ENCODE measurements at places on chromosomes 6 and 20. TPM values are rescaled to one million over a fixed set of nuclear protein-coding genes. Genes with fewer than 3 reads are reported as not detected.

- DNase-seq = no peak
Measured at GRCh38 chr20:38863024-38863851, 57.7 kb downstream of the PPP1R16B start.

DNA sequence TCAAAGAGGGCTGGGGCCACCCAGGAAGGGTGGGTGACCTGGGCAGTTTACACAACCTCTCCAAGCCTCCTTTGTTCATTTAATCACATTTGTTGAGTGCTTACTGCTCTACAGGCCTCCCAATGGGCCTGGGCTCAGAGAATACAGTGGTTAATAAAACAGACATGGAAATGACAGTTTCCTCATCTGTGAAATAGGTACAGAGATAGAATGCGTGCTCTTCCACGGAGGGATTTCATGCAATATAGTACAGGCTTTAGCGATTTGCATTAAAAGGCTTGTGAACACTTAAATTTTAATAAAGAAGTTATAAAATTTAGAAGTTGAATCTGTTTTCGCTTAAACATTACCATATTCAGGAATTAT lies 802 bp upstream of the FERMT1 start:
- no peak for DNase-seq

GRCh38 chr6:137989664-137990063 lies 117.6 kb downstream of the PERP start:
- DNase-seq = no peak

DNA sequence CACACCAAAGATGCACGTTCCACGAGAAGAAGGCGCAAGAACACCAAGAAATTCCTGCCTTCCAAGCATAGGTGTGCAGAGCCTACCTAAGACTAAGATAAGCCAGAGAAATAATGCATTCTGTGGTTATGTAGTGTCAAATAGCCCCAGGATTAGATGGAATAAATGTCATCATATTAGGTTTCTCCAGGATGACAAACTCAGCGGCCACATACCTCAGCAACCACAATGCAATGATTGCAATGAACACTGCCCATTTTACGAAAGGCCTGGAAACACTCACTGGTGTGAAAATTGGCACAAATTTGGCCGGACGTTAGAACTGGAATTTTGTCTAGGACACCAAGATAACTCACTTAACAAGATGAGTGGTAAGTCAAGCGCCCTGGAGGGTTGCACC lies 129.7 kb downstream of the SLC22A3 start:
- no peak for DNase-seq

GRCh38 chr20:32355417-32355841 lies 2.7 kb upstream of the ASXL1 start:
- DNase-seq = no peak

- DNase-seq = no peak
Measured at GRCh38 chr6:125746019-125746414, 3.4 kb upstream of the HEY2 start.

Gene EEF1A2
- total RNA-seq = 281 TPM

- DNase-seq = no peak
Measured at GRCh38 chr20:24995741-24996448, 3.3 kb upstream of the APMAP start.

Gene BPIFB2
- total RNA-seq = not detected

DNA sequence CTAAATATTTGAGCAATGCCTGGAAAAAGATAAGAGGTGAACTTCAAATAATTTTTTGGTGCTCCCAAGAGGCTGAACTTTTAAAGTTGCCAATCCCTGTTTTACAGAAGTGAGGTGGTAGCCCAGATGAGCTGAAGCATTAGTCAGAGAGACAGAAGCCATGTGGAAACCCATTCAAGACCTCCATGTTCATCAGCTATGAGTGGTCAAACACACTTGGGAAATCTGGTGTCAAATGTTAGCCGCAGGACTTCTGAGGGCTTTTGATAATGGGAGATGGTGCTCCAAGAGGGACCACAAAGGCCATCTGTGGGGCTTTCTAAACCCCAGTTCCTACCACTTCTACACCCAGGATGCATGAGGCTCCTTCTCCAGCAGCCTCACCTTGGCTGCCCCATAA lies 77.5 kb upstream of the MRPS10 start:
- DNase-seq = no peak

Gene CDH26
- total RNA-seq = 0.44 TPM

- DNase-seq = no peak
Measured at GRCh38 chr6:117446861-117447260, 21.1 kb upstream of the ROS1 start.

DNA sequence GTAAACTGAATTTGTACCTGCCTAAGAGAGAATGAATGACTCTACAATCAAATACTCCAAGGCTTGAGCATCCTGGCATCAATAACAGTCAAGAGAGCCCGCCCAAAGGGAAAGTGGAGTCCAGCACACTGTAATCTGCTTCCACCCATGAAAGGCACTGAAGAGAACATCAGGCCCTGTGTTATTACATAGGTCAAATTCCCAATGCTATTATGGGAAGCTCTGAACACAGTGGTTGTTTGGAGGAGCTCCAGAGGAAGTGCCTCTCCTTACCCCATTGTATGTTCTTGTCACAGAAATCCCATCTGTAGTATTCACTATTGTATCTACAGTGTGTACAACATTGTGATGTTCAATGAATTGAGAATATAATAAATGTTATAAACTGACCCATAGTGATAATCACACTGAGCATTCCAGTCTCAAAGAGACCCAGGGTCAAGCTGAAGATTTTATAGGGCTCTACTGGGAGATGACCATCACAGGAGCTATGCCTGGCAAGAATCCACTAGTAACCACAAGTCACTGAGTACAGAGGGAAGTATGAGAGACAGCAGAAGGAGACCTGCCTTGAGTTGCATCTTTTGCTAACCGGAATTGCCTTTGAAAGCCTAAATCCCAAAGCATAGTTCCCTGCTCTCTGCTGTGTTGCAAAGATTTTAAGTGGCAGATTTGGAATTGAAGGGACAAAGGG lies 446.7 kb downstream of the GJA1 start:
- DNase-seq = no peak

GRCh38 chr6:118306392-118307238 lies 241.5 kb upstream of the PLN start:
- DNase-seq = no peak
